ENCODE measurements at places on chromosomes 16 and 17. TPM values are rescaled to one million over a fixed set of nuclear protein-coding genes. Genes with fewer than 3 reads are reported as not detected.

- no peak overlapping the region for H3K4me3 ChIP-seq
- H3K4me1 ChIP-seq: peaks cover 42% of the 10 kb centered on the region
- H3K27me3 ChIP-seq: no peaks in the 10 kb centered on the region
- peak overlapping the region; percentile 95 for H3K27ac ChIP-seq
- peak; percentile 6 for DNase-seq
- H3K36me3 ChIP-seq: no peaks in the 10 kb centered on the region
Measured at GRCh38 chr17:79949656-79950209, 85.9 kb downstream of the TBC1D16 start.

STAT5A gene
- total RNA-seq: 6.5 TPM

- no peak overlapping the region for H3K4me3 ChIP-seq
- peaks cover 5% of the 10 kb centered on the region for H3K4me1 ChIP-seq
- H3K36me3 ChIP-seq: no peaks in the 10 kb centered on the region
- H3K27me3 ChIP-seq: no peaks in the 10 kb centered on the region
Measured at GRCh38 chr16:86949630-86950029, 367.6 kb downstream of the C16orf95 start.

GRCh38 chr17:350706-351448, 1.7 kb downstream of the RPH3AL start:
- H3K4me1 ChIP-seq: peaks cover 54% of the 10 kb centered on the region
- DNase-seq: peak; percentile 69
- H3K27ac ChIP-seq: peak overlapping the region; percentile 98
- H3K36me3 ChIP-seq: no peaks in the 10 kb centered on the region
- H3K27me3 ChIP-seq: no peaks in the 10 kb centered on the region

KLHL10 gene
- total RNA-seq: 0.43 TPM

SOST gene
- total RNA-seq: not detected

DNA sequence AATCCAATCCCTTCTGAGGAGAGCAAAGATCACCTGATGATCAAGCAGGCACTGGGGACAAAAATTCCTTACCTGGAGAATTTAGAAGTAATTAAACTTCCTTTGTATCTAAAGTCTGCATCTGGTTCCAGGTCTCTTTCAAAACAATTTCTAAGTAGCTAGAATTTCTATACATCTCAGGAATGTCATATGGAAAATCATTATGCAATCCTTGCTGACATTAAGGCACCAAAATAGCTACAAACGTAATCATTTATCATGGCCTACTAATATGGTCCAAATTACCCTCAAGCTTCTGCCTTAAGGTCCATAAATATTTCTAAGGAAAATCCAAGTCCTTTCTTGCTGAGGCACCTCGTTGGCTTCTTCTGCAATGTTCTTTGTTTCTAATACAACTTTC, 32.9 kb upstream of the YPEL2 start:
- H3K36me3 ChIP-seq: no peaks in the 10 kb centered on the region
- H3K27me3 ChIP-seq: no peaks in the 10 kb centered on the region
- DNase-seq: no peak

GRCh38 chr16:84144209-84144858, 643 bp downstream of the HSDL1 start:
- H3K27ac ChIP-seq: peak overlapping the region; percentile 83
- DNase-seq: peak; percentile 50
- no peaks in the 10 kb centered on the region for H3K36me3 ChIP-seq
- H3K27me3 ChIP-seq: no peaks in the 10 kb centered on the region
- H3K4me1 ChIP-seq: peaks cover 14% of the 10 kb centered on the region

EXOC3L1 gene
- 3.3 TPM for total RNA-seq

GRCh38 chr16:27739606-27740357, 189.8 kb downstream of the KATNIP start:
- H3K4me1 ChIP-seq: no peaks in the 10 kb centered on the region
- no peak for DNase-seq
- H3K4me3 ChIP-seq: no peak overlapping the region
- no peaks in the 10 kb centered on the region for H3K36me3 ChIP-seq
- H3K27me3 ChIP-seq: no peaks in the 10 kb centered on the region
- no peak overlapping the region for H3K27ac ChIP-seq

- no peaks in the 10 kb centered on the region for H3K27me3 ChIP-seq
- H3K36me3 ChIP-seq: no peaks in the 10 kb centered on the region
- DNase-seq: peak; percentile 69
- H3K4me3 ChIP-seq: no peak overlapping the region
- H3K4me1 ChIP-seq: peaks cover 43% of the 10 kb centered on the region
- H3K27ac ChIP-seq: peak overlapping the region; percentile 87
Measured at GRCh38 chr17:40551091-40551878, 14.0 kb downstream of the CCR7 start.

MYH11 gene
- total RNA-seq: 8.1 TPM

DNA sequence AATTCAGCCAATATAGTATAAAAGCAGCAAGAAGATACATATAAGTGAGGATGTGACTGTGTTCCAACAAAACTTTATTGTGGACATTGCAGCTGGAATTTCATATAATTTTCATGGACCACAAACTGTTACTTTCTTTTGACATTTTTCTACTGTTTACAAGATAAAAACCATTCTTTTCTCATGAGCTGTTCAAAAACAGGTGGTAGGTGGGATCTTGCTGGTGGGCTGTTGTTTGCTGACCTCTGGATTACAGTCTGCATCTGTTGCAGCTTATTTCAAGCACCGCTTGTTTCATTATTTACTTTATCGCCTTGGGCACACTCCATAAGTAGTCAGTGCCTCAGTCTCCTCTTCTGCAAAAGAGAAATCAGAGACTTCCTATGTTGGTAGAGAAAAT, 99.5 kb downstream of the CDH13 start:
- no peaks in the 10 kb centered on the region for H3K27me3 ChIP-seq
- no peak overlapping the region for H3K4me3 ChIP-seq
- H3K36me3 ChIP-seq: no peaks in the 10 kb centered on the region
- no peak overlapping the region for H3K27ac ChIP-seq

- no peak overlapping the region for H3K4me3 ChIP-seq
- no peak for DNase-seq
- no peak overlapping the region for H3K27ac ChIP-seq
- H3K36me3 ChIP-seq: no peaks in the 10 kb centered on the region
- no peaks in the 10 kb centered on the region for H3K4me1 ChIP-seq
- no peaks in the 10 kb centered on the region for H3K27me3 ChIP-seq
Measured at GRCh38 chr17:36862116-36862920, 75.0 kb upstream of the LHX1 start.

DNA sequence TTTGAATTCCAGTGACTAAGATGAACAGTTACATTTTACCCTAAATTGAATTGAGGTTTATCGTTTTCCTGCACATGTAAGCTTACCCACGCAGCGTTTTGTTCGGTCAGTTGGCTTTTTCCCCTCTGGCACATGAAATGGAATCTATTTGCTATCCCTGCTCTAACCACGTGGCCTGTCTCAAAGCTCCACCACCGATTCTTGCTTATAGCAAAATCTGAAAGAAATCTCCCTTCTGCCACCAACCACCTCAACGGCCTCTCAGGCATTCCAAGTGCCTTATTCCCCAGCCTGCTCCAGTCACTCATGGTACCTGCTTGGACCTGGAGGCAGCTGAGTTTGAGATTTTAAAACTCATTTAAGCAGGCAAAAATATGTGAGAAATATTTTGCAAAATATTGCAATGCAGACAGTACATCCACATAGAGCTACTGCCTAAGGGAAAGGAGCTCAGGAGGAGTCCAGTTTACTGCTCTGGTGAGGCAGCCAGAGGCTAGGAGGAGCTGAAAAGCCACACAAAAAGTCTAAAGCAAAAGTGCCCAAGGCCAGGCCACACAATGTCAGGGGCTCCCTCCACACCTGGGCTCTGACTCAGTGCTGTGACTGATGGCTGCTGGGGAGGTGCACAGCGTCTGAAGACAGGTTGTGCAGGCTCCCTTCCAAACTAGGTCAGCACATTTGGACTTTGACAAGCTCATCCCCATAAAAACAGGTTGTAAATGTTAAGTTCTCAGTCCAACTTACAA, 26.4 kb downstream of the ARHGAP17 start:
- no peaks in the 10 kb centered on the region for H3K36me3 ChIP-seq
- H3K4me1 ChIP-seq: peaks cover 57% of the 10 kb centered on the region
- H3K4me3 ChIP-seq: no peak overlapping the region
- peak overlapping the region; percentile 87 for H3K27ac ChIP-seq
- DNase-seq: peak; percentile 83

DNA sequence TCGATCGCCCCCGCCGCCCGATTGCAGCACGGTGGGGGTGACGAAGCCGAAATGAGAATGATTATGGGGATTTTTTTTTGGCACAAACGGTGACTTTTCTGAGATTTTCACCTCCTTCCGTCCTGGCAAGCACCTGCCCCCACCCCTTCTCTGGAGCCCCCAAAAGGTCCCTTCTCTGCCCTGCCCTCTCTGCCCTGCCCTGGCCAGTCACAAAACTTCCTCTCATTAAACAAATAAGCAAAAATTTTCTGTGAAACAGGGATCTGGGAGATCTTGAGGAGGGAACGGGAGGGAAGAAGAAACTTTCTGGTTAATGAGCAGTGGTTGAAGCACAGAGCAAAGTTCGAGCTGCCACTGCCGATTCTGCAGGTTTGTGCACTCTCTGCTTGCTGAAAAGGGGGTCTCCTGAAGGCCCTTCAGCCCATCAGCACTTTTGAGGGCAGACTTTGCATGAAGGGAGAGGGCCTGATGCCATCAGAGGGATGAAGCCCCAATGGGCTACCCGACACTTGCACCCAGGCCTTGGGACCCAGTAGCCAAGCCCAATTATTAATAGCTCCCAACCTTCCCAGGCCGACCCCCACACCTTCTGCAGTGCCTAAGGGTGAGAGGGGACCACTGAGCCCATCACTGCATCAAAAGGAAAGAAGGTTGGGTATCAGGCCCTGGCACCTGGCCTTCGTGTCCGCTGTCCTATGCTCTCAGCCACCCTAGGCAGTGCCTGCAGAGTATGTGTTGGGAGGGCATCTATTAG, 1.0 kb upstream of the HOXB8 start:
- no peak overlapping the region for H3K27ac ChIP-seq
- DNase-seq: no peak
- no peaks in the 10 kb centered on the region for H3K36me3 ChIP-seq
- H3K4me1 ChIP-seq: peaks cover 6% of the 10 kb centered on the region

PLXDC1 gene
- 8.6 TPM for total RNA-seq

GRCh38 chr17:39208893-39209292, 8.8 kb downstream of the RPL19 start:
- H3K4me3 ChIP-seq: no peak overlapping the region
- H3K27me3 ChIP-seq: peaks cover 18% of the 10 kb centered on the region
- no peak for DNase-seq
- no peak overlapping the region for H3K27ac ChIP-seq

PRKCB gene
- total RNA-seq: 0.70 TPM

DNA sequence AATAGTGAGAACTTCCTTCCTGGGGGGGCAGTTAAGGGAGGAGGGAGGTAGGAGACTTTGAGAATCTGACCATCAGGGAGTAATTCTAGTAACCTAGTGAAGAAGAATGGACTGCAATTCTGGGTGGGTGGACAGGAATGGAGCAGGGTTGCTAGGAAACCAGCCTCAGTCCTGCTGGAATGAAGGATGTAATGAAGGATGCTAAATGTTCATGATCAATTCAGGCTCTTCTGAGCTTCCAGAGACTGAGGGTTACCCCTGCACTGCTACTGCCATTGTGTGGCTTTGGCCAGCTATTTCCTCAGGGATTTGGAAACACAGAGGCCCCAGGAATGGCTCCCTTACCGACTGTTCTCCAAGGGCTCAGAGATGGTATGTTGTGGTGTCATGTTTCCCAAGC, 116.4 kb downstream of the UTP18 start:
- H3K4me1 ChIP-seq: no peaks in the 10 kb centered on the region
- H3K36me3 ChIP-seq: no peaks in the 10 kb centered on the region
- no peak for DNase-seq
- no peak overlapping the region for H3K4me3 ChIP-seq

HOXB3 gene
- total RNA-seq: 1.8 TPM

DNA sequence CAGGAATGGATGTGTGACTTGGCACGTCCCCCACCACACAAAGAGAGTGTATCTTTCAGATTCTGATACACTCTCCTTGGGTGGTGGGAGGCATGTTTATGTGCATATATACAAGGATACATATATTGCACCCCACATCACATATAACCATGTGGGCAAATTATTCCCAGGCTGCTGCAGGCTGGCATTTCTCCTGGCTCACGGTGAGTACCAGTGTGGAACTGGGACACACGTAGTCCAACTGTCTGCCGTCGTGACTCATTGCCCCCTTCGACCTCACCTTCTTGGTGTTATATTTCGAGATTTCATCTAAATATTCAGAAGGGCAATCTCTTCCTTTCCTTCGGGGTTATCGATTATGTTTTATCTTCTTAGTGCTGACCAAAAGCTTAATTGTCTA, 24.4 kb downstream of the ARHGAP44 start:
- H3K4me1 ChIP-seq: no peaks in the 10 kb centered on the region
- no peaks in the 10 kb centered on the region for H3K36me3 ChIP-seq
- H3K4me3 ChIP-seq: no peak overlapping the region
- DNase-seq: no peak
- H3K27ac ChIP-seq: no peak overlapping the region

- H3K36me3 ChIP-seq: no peaks in the 10 kb centered on the region
- DNase-seq: peak; percentile 94
- peaks cover 54% of the 10 kb centered on the region for H3K4me1 ChIP-seq
- H3K27me3 ChIP-seq: no peaks in the 10 kb centered on the region
- peak overlapping the region; percentile 70 for H3K4me3 ChIP-seq
Measured at GRCh38 chr17:2398655-2399571, 1.9 kb downstream of the MNT start.

SLC13A2 gene
- total RNA-seq: 1.2 TPM

DNA sequence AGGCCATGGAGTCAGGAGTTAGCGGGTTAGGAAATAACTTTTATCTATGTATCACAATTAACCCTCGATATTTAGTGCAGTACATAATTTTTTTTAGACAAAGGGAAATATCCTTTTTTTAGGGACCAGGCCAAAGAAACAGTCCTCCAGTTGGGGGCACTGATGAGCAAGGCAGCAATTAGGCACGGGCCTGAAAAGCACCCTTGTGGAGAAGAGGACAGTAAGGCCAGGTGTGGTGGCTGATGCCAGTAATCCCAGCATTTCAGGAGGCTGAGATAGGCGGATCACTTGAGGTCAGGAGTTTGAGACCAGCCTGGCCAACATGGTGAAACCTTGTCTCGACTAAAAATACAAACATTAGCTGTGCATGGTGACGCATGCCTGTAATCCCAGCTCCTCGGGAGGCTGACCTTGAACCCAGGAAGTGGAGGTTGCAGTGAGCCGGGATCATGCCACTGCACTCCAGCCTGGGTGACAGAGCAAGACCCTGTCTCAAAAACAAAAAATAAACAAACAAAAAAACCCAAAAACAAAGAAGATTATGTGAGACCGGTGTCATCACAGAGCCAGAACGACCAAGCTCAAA, 158.3 kb upstream of the NOL11 start:
- no peaks in the 10 kb centered on the region for H3K36me3 ChIP-seq
- no peak overlapping the region for H3K4me3 ChIP-seq
- no peak for DNase-seq
- no peak overlapping the region for H3K27ac ChIP-seq
- H3K4me1 ChIP-seq: no peaks in the 10 kb centered on the region
- no peaks in the 10 kb centered on the region for H3K27me3 ChIP-seq

DNA sequence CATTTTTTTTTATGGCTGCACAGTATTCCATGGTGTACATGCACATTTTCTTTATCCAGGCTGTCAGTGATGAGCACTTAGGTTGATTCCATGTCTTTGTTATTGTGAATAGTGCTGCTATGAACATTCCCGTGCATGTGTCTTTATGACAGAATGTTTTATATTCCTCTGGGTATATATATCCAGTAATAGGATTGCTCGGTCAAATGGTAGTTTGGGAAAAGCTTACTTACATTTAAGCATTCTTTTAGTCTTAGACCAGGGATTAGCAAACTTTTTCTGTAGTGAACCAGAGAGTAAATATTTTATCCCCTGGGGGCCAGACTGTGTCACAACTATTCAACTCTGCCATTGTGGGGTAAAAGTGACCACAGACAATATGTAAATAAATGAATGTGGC, 40.2 kb downstream of the MED13 start:
- H3K4me1 ChIP-seq: no peaks in the 10 kb centered on the region
- no peaks in the 10 kb centered on the region for H3K36me3 ChIP-seq
- H3K27ac ChIP-seq: no peak overlapping the region

All from hepatocyte (in vitro differentiated cells).